ENCODE measurements at places on chromosomes 5 and 9. TPM values are rescaled to one million over a fixed set of nuclear protein-coding genes. Genes with fewer than 3 reads are reported as not detected.

DNA sequence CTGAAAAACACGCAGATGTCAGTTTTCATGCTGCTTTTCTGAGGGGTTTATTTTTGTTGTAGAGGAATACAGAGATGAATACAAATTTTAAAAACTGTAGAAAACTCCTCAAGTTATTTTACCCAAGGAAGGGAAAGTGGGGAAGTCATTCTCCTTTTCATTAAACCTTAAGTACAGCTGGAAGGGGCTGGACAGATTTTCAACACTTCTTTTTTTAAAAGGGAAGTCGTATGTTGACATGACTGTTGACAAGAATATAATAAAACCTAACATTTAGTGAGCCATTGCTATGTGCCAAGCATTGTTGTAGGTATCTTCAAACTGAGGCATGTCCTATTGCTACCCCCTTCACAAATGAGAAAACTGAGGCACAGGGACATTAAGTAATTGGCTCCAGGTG is 235.7 kb upstream of the ELL2 start:
- DNase-seq, result no peak

- no peak for DNase-seq
Measured at GRCh38 chr5:25516141-25516540, 871.4 kb upstream of the CDH10 start.

ADCY2 gene
- total RNA-seq, result not detected

DNA sequence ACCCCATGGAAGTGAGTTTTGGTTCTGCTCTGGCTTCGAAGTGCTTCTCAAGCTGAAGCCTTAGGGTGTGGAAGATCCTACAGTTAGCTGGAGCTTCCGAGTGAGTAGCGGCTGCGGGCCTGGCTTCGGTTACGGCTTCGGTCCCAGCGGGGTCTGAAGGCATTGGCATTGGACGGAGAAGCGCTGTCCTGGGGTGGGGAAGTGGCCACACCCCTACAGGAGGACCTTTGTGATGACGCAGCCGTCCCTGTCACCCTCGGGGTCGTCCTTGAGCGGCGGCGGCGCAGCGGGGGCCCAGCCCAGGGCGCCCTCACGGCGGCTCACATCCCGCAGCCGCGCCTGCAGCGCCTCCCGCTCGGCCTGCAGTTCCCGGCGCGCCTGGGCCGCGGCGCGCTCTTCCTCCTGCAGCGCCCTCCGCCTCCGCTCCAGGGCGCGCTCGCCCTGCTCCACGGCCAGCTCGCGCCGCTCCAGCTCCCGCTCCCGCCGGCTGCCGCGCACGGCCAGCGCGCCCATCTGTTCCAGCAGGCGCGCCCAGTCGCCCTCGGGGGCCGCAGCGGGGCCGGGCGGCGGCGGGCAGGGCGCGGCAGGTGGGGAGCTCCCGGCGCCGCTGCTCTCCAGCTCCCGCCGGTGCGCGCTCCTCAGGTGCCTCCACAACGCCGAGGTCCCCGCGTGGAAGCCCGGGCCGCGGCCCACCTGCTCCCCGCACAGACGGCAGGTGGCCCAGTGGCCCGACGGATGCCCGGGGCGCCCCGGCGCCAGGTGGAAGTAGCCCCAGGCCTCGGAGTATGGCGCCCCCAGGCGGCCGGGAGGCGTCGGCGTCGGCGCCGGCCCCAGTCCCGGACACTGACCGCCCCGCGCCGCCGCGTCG is 9.9 kb downstream of the ZBED3 start:
- DNase-seq, result no peak

- no peak for DNase-seq
Measured at GRCh38 chr5:60403343-60404006, 296.5 kb downstream of the DEPDC1B start.

HTR4 gene
- total RNA-seq, result not detected

DNA sequence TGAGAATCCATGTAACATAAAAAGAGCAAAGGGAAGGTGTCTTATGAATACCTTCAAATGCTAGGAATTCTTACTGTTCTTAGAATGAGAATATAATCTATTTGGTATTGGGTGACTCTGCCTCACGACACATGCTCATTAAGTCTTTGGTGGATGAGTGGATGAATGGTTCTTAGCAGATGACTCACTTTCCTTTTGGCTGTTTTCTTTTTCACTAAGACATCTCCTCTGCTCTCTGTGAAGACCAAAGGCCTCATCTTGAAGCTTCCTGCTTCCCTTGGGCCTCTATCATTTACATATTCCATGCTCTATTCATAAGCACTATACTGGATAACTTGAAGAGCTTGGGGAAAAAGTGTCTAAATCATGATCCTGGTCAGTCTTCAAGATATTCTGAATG is 468.1 kb downstream of the SPATA31D1 start:
- no peak for DNase-seq

- DNase-seq, result no peak
Measured at GRCh38 chr9:126159430-126160060, 167.1 kb upstream of the MVB12B start.

TAF11L11 gene
- not detected for total RNA-seq

MEF2C gene
- total RNA-seq, result 2.5 TPM

DNA sequence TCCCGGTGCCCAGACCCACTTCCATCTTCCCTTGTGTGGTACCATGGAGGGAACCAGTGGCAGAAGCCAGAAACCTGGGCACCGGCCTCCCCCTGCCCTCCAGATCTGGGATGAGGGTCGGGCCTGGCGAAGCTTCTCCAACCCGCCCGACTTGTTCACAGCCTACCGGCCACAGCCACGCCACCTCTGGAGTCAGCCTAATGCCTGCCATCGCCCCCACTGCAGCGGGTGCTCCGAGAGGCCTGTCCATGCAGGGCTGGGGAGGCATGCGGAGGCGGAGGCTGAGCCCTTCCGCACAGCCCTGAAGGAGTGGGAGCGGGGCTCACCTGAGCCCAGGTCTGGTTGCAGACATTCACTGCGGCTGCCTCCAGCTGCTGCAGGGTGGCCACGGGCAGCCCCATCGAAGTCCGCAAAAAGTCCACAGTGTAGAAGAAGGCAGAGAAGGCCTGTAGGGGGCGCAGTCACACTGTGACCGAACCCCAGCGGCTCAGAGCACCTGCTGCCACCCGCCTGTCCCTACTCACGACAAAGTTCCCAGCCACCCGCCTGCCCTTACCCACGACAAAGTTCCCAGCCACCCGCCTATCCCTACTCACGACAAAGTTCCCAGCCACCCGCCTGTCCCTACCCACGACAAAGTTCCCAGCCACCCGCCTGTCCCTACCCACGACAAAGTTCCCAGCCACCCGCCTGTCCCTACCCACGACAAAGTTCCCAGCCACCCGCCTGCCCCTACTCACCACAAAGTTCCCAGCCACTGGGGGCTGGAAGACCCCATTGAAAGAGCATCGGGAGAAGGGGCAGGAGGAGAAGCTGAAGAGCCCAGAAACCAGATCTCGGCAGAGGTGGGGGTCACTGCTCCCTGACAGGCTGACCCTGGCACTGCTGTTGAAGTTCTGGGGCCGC is 3.8 kb upstream of the NPDC1 start:
- DNase-seq, result no peak

DNA sequence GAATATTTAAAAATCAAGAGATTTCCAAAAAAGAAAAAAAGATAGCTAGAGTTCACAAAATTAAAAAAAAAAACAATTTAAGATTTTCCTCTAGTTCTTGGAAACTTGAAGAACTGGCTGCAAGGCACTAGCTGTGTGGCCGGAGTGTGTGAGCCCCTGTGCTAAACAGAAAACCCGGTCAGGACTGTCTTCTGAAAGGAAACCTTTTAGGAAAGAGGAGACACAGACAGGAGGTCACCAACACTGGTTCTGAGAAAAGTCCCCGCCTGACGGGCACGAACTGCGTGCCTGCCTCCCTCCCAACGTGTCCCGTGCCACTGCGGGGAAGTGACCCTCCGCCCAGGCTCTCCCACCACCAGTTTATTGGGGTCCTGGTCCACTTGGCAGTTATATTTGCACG is 15.2 kb downstream of the TTF1 start:
- no peak for DNase-seq

GDF9 gene
- total RNA-seq, result 0.73 TPM

MARCOL gene
- not detected for total RNA-seq

- no peak for DNase-seq
Measured at GRCh38 chr5:133030343-133031005, 4.1 kb upstream of the ZCCHC10 start.

NR4A3 gene
- total RNA-seq, result not detected

- DNase-seq, result no peak
Measured at GRCh38 chr5:178434851-178435250, 155.3 kb downstream of the COL23A1 start.

DNA sequence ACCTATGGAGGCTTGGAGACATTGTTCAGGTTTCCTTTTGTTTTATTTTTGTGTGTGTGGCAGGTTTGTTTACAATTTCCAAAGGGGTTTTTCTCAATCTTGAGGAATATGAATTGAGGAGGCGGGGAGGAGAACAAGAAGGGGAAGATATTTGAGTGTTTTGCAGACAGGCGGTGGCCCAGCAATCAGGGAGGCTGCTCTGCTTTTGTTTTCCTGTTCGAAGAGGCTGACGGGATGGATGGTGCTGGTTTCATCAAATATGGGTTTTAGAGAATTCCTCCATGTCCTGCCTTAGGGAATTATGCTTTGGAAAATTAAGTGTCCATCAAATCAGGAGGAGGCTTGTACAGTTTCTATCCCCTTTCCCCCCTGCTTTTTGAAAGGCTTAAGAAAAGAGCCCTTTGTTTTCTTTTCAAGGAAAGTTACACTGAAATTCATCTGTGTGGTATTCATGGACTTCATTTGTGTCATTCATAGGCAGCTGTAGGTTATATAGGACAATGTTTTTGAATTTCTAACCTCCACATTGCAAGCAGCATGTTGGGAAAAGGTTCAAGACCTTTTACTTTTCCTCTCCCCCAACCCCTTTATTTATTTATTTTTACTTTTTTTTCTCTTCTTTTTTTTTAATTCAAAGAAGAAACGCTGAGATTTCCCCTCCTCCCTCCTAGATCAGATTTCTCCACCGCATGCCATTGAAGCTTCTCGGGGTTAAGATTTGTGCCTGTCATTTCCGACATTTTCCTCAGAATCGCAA is 107.4 kb downstream of the ZNF462 start:
- DNase-seq, result no peak

DNA sequence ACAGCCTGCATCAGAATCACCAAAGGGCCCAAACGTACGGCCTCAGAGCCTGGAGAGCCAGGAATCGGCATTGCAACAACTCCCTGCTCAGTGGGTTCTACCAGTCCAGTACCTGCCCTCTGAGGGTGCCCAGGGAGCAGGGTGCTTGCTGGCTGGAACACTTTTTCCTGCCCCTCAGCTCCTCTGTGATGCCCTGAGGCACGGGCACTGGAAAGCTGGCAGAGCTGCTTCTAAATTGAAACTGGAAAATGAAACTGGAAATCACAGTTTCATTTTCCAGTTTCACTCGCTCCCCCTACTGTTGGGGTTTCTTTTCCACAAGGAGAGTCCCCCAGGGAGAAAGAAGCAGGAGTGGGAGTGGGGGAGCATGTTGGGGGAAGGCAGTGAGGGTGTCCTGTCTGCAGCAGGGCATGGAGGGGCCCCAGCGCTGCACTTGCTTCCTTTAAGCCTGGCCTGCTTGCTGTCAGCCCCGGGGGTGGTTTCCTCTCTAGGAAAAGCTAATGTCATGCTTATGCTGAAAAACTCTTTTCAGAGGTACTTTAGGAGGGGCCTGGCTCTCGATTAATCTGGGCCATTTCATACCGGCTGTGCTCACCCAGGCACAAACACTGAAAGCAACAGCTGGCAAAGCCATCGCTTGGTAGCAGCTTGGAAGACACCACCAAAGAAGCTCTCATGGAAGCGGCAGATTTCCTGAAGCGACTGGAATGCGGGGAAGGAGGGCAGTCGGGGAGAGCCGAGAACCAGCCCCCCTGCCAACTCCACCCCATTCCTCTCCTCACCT is 26.2 kb downstream of the IRF1 start:
- DNase-seq, result peak; percentile 46

DNA sequence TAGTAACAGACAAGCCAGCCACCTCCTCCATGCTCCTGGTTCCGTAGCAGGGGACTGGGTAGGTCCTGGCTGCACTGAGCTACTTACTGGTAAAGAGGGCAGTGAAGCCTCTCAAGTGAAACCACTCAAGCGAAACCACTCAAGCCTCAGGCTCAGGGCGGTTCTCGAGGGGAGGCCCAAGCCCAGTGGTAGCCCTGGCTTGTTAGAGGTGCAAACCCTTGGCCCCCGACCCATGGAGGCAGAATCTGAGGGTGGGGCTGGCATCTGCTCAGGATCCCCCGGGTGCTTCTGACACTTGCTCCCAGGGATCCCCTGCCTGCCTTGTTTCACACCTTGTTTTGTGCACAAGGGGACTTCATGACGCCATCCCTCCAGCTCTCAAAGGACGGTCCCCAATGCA is 76.5 kb upstream of the OLFM1 start:
- no peak for DNase-seq

PDLIM4 gene
- total RNA-seq, result 35.8 TPM

PTGR1 gene
- 611 TPM for total RNA-seq

- no peak for DNase-seq
Measured at GRCh38 chr9:124552273-124552605, 45.0 kb upstream of the NR5A1 start.

DNA sequence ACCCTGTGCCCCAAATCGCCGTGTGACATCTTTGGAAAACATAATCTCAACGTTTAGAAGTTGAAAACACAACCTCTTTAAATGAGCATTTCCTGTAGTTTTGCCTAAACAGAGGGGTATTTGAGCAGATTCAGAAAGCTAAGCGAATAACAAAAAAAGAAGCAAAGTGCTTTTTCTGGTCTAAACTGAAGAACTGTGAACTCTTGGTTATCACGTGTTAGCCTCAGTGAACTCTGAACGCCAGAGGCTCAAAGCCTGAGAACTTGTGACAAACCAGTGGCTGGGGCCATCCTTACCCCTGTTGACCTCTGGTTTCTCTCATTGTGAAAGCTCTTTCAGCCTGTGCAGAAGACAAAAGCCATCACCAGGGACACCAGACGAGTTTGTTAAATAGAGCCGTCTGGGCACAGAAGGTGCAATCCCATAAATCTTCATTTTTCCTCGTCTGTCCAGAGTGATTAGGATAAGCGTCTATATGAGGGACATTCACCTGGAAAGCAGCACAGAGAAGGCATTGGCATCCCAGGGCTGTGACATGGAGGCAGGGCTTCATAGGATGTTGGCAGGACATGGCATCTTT is 61.4 kb upstream of the ICE1 start:
- DNase-seq, result no peak

- no peak for DNase-seq
Measured at GRCh38 chr9:92180002-92180400, 64.8 kb upstream of the SPTLC1 start.

DNA sequence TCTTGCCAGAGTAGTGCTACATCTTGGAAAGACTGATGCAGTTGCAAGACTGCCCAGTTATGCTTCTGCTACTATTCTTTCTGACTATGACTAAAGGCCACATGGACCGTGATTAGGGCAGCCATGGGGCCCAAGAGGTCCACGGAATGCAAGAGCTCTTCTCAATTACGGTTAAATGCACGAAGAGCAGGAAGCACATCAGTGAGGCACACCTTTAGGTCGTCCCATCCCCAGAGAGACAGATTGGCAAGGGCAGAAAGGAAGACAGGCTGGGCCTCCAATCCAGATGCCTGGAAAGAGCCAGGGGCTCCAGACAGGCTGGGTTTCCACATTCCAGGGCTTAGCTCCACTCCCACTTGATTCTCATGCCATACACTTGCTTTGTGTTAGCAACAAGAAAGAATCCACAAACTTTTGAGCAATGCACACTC is 132.3 kb upstream of the SLIT3 start:
- DNase-seq, result no peak

- DNase-seq, result no peak
Measured at GRCh38 chr9:84122572-84122971, 142.0 kb downstream of the RMI1 start.

GRCh38 chr5:57717555-57717954 is 234.9 kb upstream of the ACTBL2 start:
- no peak for DNase-seq
